ENCODE measurements at places on chromosomes 13 and 19. TPM values are rescaled to one million over a fixed set of nuclear protein-coding genes. Genes with fewer than 3 reads are reported as not detected.

Gene CEACAM8
- total RNA-seq = not detected

Gene THSD8
- not detected for total RNA-seq

Gene ZIC2
- 4.5 TPM for total RNA-seq

Gene ARHGAP33
- 9.8 TPM for total RNA-seq

Gene IL11
- total RNA-seq = 27.7 TPM

Gene UQCR11
- 119 TPM for total RNA-seq

Gene ZNF534
- not detected for total RNA-seq

Gene C19orf47
- total RNA-seq = 19.0 TPM

Gene S1PR5
- 1.9 TPM for total RNA-seq

Gene SLC10A2
- total RNA-seq = not detected
